ENCODE measurements at places on chromosomes 16 and 17.
A peak's percentile ranks its signal among the peaks of the same experiment; 100 is the strongest.

DNA sequence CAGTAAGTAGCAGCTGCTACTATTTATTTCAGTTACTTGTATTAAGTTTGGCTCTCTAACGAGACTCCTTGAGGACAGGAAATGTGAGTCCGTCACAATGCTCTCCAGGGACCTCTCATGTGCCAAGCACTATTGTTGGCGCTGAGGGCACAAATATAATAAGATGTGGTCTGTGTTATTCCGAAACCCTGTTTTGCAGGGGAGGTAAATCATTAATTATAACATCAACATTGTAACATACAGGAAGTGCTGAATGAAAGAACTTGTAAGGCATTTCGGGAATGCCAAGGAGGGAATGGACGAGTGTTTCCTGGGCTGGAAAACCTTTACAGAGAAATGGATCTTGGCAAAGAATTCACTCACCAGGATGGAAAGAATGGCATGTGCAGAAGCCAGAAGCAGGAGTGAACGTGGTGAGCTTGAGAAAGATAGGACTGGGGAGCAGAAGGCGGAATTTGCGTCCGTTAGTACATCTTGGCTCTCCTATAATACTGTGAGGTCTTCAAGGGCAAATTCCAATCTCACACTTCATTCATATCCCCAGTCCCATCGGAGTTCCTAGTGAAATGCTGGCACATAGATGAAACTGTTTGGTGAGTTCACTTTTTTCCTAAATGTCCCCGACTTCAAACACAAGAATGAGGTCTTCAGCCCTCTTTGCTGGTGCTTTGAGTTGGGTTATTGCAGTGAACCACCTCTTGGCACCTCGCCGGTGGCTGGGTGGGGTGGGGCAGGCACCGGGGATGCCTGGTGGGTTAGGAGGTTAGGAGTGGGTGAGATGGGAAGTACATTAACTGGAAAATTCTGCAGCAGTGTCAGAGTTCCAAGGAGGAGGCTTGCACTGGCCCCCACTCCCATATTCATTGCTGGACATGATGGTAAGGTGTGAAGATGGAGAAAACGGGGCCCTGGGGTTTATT, 11.5 kb downstream of the TAC4 start:
- DNase-seq, result no peak

- no peak for DNase-seq
Measured at GRCh38 chr17:2102931-2103809, 48.3 kb downstream of the HIC1 start.

DNA sequence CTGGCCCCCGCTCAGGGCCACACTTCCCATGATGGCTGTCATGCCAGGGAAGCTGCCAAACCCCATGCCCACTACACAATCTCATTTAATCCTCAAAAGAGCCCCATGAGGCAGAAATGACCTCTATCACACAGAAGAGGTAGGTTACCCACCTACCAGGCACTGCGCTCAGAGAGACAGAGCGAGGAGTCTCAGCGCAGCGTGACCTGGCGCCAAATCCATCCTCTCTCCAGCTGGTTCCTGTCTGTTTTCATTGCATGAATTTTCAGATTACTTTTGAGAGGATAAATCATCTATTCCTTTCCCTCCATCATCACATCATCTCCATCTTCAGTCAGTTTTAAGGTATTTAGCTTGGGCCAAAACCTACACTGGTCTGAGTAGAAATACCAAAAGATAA, 101.5 kb upstream of the DNAH17 start:
- DNase-seq, result no peak

GRCh38 chr17:51056813-51057510, 63.7 kb downstream of the SPAG9 start:
- DNase-seq, result no peak

DNA sequence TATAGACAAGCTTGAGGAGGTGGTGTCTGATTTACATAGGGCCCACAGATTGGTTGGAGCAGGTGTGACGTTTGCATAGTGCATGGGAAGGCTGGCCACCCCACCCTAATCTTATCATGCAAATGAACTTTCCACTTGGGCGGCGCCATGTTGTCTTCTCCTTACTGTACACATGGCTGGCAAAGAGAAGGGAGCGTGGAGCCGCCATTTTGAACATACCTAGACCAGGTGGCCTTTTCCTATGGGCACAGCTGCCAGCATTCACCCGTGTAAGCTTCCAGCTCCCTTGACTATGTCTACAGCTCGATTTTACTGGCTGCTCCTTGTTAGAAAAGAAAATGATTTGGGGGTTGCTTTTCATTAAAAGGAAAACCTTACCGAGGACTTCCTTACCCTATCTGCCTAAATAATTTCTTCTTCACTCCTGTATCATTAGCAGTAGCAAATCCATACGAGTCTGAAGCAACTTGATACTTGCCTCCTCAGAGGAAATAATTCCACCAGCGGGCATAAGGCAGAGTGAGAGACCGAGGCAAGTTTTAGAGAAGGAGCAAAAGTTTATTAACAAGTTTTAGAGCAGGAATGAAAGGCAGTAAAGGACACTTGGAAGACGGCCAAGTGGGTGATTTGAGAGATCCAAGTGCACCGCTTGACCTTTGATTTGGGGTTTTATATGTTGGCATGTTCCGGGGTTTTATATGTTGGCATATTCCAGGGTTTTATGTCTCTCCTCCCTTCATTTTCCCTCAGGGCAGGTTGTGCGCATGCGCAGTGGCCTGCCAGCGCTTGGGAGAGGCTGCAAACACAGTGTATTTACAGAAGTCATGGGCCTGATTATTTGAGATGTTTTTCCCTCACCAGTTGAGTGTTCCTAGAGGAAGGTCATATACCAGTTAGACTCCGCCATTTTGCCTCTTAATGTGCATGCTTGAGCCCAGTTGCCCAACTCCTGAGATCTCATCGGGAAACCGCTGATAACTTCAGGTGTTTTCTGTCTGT, 65.7 kb downstream of the MARF1 start:
- DNase-seq, result no peak

GRCh38 chr16:12021578-12022253, 45.2 kb downstream of the SNX29 start:
- no peak for DNase-seq

DNA sequence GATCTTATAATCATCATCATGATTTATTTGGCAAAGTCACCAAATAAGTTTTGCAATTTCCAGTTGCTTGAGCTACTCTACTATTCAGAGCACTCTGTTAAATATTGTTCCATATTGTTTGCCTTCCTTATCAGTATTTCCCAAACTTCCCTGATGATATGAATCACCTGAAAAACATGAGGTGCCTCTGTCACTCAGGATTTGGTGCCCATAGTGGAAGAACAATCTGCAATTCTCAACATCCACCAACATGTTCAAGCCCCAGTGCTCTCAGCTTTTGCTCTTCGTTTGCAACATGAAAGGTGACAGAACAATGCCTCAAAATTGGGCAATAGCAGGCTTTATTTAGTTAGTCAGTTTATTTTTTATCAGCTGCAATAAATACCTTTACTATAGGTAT, 28.6 kb upstream of the WSB1 start:
- DNase-seq, result no peak

DNA sequence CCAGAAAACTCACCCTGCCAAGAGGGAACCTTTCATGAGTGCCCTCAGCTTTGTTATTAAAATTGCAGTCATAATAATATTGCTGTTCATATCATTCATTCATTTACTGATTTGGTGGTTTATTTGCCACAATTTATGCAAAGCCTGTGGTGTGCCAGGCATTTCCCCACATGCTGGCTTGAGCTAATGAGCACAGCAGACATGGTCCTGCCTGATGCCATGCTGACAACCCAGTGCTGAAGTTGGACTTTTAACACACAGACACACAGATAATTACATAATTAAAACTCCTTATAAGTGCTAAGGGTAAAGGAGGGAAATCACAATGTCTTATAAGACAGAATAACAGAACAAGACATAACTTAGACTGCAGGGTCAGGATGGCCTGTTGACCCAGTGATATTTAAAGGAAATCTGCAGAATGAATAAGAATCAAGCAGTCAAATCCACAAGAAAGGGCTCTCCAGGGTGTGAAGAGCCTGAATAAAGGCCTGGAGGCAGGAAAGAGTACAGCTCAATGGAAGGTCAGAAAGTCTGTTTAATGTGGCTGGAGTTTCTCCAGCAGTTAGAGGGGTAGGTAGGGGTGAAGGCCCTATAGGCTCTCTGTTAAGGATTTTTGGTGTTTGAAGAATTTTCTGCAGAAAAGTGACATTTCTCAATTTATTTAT, 196.9 kb upstream of the CDH11 start:
- no peak for DNase-seq

DNA sequence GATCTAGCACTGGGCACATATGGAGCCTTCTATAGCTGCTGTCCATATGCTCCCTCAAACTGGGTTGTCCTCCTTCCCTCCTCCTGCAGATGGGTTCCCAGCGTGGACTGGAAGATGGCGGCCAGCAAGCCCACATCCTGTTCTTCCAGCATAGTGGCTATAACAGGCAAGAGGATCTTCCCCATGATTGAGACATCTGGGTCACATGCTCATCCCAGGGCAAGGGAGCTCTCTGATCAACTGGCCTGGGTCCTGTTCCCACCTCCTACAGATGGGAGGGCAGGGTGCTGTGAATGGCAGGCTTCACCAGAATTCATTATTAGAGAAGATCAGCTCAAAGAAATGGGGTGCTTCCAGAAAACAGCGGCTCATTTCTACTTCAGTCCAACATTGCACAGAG, 210.2 kb downstream of the PARN start:
- DNase-seq, result no peak

DNA sequence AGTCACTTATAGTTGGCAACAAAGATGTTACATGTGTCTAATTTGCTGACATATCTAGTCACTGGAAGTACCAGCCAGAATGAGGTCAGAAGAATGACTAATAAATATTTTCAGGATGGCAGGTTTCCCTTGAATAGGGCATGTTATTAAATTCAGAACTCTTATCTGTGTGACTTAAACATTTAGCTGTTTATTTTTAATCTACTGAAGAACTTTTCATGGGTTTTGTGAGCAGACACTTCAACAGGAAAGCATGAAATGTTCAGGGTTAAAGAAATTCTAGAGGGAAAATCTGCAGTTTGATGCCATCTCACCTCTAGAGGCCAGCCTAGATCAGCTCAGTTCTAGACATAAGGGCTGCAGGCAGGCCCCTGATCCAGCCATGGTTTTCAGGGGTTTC, 13.2 kb downstream of the JPT2 start:
- DNase-seq, result no peak

DNA sequence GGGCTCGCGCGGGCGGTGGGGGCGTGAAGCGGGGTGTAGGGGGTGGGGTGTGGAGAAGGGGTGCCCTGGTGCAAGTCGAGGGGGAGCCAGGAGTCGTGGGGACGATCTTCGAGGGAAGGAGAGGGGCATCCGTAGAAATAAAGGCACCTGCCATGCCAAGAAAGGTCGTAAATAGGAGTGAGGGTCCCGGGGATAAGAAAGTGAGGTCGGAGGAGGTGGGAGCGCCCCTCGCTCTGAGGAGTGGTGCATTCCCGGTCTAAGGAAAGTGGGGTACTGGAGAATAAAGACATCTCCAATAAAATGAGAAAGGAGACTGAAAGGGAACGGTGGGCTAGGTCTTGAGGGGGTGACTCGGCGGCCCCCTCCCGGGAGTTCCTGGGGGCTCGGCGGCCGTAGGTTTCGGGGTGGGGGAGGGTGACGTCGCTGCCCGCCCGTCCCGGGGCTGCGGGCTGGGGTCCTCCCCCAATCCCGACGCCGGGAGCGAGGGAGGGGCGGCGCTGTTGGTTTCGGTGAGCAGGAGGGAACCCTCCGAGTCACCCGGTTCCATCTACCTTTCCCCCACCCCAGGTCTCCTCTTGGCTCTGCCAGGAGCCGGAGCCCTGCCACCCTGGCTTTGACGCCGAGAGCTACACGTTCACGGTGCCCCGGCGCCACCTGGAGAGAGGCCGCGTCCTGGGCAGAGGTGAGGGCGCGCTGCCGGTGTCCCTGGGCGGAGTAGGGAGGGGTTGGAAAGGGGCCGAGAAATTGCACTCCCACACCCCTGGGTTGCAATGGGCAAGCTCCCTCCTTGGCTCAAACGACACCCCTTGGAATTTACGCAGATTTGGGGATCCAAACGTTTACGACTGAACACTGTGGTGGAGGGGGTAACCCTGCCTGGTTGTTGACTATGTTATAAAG, 888 bp downstream of the CDH1 start:
- no peak for DNase-seq

DNA sequence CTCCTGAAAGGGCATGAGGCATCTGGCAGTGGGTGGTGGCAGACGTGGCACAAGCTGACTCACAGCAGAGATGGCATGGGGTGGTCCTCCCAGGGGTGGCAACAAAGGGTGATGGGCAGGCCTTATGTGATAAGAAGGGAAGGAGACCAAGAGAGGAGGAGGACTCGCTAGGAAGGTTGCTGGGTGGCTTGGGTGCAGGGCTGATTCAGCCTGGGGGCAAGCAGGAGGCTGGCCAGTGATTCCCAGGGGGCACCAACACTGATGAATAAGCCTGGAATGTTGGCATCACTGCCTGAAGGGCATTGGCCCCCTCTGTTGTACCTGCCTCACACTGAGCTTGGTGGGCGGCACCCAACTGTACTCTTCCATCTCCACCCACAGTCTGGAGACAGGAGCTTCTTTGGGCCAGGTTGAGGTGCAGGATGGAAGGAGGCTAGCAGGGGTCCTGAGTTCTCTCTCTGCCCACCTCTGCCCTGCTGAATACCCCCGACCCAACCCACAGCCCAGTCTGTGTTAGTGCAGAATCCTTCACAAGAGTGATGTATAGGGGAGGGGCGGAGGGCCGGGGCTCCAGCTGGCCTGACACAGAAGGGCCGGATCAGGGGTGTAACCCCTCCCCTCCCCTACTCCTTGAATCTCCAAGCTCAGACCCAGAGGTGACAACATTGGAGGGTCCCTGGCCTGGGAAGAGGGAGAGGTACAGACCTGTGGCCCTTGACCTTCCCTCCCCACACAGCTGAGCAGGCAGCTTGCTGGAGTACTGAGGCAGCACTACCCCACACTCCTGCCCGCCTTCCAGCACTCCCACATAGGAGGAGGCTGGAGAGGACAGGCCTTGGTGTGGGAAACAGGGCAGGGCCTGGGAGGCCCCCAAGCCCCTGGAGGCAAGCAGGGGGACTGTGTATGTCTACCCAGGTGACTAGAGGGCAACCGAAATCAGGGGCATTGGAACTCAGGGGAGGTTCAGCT, 2.6 kb downstream of the STAC2 start:
- no peak for DNase-seq

- DNase-seq, result no peak
Measured at GRCh38 chr17:35577830-35578196, 558 bp downstream of the PEX12 start.

DNA sequence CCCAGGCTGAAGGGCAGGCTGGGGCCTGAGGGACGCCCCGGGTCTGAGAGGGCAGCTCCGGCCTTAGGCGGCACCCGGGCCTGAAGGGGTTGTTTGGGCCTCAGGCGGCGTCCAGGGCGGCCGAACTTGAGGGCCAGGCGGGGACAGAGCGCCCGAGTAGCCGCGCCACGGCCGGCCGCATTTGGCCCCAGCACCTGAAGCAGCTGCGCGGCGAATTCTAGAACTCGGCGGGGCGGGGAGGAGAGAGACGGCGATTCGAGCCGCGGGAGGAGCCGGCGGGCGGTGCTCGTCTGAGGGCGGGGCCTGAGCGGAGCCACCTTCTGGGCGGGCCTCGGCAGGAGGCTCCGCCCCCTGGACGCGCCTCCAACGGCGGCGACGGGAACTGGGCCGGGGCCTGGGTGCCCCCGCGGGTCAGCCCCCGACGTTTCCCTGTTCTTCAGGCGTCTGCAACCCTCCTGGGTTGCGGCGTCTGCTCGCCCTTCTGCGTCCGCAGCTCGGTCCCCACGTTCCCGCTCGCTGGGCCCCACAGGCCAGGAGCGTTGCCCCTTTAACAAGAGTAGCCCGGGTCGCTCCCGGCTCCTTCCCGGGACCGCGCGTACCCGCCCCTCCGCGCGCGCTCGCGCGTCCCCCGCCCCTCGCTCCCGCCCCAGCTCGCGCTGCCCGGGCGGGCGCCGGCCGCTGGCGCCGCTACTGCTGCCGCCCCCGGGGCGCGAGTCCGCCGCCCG, at the start of the genes INCA1 and KIF1C:
INCA1 (minus strand) TSS at position 221 of the 725 bp plus-strand sequence. CDS start 3,085 bp downstream, outside the sequence.
KIF1C (plus strand) TSS at position 649 of the 725 bp plus-strand sequence. CDS start 2,297 bp downstream, outside the sequence.
- peak; percentile 90 for DNase-seq

All from T-helper 2 cell treated with Interferon-gamma antibody and Interleukin-4, amounts not matched to agents 5 μg/mL and 100 μg/mL, for 36 hours (primary cell).